Nucleus accumbens (tissue), 56 donors: ENCODE measurements at places on chromosomes 3 and 15.

DNA sequence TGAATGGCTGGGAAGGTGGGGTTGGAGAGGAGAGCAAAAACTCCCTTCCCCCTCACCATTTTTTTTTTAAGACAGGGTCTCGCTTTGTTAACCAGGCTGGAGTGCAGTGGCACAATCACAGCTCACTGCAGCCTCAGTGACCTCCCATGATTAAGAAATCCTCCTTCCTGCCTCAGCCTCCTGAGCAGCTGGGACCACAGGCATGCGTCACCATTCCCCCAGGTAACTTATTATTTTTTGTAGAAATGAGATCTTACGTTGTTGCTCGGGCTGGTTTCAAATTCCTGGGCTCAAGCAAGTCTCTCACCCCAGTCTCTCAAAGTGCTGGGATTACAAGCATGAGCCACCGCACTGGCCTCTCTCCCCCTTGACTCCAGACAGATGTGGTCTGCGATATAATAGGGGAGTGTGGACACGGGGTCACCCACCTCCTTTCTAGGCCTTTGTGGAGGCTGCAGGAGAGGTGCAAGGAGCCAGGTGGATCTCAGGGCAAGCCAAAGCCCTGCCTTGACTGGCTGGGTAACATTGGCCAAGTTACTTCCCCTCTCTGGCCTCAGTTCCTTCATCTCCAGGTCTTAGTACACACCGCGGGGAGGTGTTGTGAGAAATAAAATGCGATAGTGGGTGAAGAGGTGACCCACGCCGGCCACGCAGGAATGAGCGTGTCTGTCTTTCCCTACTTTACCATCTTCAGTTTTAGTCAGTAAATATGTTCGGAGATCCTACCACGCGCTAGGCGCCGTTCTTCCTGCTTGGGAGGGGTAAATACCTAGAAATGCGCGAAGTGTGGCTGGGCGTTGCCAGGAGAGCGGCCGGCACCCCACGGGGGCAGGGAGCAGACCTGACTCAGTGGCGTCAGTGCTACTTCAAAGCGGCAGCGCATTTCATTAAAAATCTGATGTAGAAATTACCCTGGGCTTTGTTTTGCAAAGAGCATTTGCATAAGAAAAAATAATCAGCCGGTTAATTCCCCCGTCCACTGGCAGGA lies 20.2 kb upstream of the CORO2B start:
- DNase-seq, result no peak

GRCh38 chr3:164375538-164375937 lies 702.8 kb downstream of the SI start:
- DNase-seq, result no peak

DNA sequence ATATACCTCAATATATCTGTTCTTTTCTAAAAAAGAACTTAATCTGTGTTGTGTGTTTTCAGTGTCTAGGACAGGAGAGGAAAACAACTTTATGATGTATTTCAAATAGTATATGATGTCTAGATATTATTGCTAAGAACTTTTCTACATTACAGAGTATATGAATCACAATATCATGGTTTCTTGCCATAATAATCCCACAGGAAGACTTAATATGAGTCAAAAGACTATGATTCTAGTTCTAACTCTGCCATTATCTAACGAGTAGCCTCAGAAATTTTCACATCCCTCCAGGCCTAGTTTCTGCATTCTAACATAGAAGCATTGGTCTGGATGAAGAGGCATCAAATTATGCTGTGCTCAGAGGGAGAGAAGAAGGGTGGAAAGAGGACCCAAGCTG lies 107.7 kb upstream of the SPRED1 start:
- DNase-seq, result no peak

- no peak for DNase-seq
Measured at GRCh38 chr15:33309602-33310276, 1.0 kb upstream of the RYR3 start.

DNA sequence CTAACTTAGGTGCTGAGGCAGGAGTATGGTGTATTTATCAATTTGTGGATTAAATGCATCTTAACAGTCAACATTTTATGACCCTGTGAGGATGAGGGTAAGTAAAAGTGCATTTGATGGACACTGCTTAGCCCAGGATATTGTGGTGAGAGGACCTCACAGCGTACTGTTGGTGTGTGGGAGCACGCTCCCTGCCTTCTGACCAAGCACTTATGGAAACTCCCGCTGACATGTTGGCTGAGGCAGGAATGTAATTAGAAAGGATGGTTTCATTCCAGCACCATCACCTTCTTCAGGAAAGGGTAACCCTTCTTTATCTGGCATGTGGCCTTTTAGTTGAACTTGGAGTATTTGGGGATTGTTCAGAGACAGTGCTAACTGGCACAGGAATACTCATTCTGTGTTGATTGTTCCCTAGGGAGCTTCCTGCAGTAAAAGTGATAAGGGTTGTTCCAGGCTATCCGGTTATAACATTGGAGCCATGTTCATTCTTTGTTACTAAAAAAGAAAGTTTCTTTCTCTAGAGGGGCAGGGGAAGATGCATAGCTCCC lies 11.7 kb upstream of the FSTL1 start:
- DNase-seq, result no peak

DNA sequence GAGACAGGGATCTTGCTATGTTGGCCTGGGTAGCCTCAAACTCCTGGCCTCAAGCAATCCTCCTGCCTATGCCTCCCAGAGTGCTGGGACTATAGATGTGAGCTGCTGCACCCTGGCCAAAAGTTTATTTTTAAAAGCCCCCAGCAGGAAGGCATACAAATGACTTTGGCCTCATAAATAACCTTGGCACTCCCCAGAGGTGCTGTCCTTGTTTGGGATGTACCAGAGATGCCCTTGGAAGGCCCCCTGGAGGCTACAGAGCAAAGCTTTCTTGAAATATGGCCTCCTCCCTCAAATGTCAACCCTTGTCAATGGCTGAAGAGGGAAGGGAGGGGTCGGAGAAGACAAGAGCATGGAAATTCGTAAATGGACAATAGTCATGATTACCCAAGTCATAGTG lies 14.0 kb upstream of the RTP3 start:
- DNase-seq, result no peak

DNA sequence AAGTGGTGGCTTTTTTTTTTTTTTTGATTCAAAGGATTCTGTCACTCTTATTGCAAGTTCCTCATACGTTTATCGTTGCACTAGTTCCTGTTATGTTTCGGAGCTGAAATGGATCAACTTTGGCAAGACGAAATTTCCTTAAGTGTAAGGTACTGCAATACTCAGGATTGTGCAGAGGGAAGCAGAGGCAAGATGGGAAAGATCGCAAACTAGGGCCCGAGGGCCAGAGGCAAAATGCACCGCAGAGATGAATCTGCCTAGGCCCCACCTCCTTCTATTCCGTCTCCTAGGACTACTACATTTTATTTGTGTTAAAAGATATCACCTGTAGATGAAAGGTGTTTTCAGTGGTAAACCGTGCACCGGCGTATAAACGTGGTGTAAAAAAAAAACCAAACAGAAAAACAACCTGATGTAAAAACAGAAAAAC lies 331 bp downstream of the RNU6-1 start:
- peak; percentile 21 for DNase-seq

DNA sequence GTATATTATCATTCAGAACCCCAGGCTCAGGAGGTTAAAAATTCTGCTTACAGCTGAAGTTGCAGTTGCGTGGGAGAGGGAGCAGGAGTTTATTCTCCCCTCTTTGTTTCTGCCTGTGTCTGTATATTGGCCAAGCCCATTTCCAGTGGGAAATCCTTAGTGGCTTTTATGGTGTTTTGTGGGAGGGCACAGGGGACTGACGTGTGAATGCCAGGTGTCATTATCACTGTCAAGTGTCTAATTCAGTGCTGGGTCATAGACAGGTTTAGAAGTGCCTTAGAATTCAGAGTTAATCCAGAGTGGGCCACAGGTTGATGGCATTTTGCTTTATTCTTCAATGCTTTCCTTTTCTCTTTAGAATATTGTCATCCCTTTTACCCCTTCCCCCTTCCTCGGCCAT lies 33.4 kb downstream of the SLCO3A1 start:
- DNase-seq, result no peak

GRCh38 chr3:172751175-172751704 lies 714 bp downstream of the ECT2 start:
- peak; percentile 40 for DNase-seq

DNA sequence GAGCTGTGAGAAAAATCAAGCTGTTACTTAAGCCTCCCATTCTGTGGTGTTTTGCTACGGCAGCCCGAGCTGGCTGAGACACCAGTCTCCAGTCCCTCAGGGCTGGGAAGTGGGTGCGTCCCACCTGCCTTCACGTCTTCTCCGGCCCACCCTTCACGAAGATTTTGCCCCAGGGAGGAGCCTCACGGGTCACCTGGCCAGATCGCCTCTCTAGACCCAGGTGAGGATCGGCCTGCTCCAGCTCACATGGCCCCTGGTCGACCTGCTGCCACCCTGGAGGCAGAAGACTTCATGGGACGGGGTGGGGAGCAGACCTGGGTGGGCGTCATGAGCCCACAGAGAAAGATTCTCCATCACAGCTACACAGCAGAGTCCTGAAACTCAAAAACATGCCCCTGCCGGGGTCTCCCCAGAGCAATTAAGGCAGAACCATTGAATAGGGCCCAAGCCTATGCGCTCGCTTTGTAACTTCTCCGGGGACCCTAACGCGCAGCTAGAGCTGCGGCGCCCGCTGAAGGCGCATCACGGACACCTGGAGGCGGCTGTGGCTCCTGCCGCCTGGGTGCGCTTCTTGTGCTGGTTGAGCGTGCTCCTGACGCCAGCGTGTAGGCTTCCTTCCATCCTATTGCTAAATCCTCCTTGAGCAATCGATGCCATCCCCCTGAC lies 92.6 kb upstream of the ALDH1A3 start:
- no peak for DNase-seq

GRCh38 chr3:22117751-22118346 lies 366.8 kb upstream of the ZNF385D start:
- no peak for DNase-seq

GRCh38 chr3:1908651-1909445 lies 189.8 kb upstream of the CNTN4 start:
- no peak for DNase-seq

- peak; percentile 86 for DNase-seq
Measured at GRCh38 chr3:49723628-49724551, at the start of gene GMPPB. Gene GMPPB (minus strand): TSS chr3:49723951. CDS start chr3:49723726, 225 bp downstream.

- DNase-seq, result no peak
Measured at GRCh38 chr15:57503051-57503702, 88.5 kb upstream of the MYZAP start.

- no peak for DNase-seq
Measured at GRCh38 chr3:151460228-151460627, 633 bp downstream of the IGSF10 start.

DNA sequence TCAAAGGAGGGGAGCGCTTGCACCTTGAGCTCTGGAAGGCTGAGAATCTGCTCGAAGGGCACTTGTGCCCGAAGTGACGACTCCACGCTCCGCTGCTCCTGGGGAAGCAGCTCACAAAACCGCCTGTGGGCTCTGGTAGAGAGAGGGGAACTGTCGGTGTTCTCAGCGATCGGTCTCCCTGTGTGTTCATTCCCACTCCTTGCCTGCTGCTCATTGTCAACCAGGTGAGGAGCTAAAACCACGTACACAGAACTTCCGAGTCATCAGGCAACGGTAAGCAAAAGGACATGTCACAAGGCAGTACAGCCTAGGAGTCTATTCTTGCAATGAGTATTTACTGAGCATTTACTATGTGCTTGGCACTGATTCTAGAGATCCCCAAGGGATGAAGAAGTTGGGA lies 1.5 kb downstream of the CIB1 start:
- no peak for DNase-seq

DNA sequence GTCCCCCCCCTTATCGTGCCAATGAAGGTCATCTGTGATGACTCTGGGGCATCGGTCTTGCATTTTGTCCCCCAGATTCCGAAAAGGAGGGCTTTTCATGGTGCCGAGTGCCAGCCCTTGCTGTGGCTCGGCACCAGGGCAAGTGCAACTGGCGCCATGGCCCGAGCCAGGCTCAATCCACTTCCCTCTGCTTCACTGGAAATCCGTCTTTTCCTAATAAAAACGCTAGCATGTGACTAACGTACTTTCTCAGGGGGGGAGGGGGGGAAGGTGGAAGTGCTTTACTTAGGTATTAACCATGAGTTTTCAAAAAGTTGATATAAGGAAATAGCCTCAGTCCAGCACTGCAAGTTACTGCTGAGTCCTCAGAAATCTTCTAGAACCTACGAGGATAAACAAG lies 20.5 kb downstream of the TRPM1 start:
- DNase-seq, result no peak

DNA sequence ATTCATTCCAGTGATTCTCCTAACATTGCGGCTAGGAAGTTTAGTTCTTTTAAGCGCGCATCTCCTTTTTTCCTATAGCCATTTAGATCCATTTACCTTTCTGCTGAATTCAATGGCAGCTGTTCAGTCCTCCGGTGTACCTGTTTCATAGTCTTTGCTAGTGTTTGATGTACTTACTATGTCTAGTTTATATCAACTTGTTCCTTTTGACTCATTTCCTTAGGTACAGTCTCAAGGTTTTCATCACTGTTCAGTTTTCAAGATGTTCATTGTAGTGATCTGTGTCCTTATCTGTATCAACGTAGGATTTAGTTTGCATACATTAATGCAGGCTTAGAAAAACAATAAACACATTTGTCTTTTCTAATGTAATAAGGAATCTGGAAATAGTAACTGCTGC lies 59.0 kb upstream of the MBNL1 start:
- no peak for DNase-seq

- no peak for DNase-seq
Measured at GRCh38 chr15:96138985-96139384, 191.5 kb upstream of the NR2F2 start.
